ENCODE measurements at places on chromosomes 6 and 20. TPM values are rescaled to one million over a fixed set of nuclear protein-coding genes. Genes with fewer than 3 reads are reported as not detected.
A peak's percentile ranks its signal among the peaks of the same experiment; 100 is the strongest.

DNA sequence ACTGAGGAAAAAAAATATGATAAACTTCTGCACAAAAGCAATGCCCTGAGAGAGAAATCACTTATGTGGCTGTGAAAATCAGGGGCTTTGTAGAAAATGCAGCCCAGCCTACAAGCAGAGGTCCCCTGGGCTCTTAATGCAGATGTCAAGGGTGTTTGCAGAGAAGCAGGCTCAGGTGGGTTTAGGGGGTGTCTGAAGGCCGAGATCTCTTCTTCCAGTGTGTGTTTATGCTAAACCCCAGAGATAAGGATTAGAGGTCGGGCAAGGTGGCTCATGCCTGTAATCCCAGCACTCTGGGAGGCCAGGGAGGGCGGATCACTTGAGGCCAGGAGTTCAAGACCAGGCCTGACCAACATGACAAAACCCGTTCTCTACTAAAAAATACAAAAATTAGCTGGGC lies 78.5 kb downstream of the TMEM242 start:
- H3K27me3 ChIP-seq = peaks cover 2% of the 10 kb centered on the region
- H3K27ac ChIP-seq = no peak overlapping the region
- DNase-seq = no peak
- H3K4me1 ChIP-seq = peaks cover 10% of the 10 kb centered on the region
- H3K36me3 ChIP-seq = no peaks in the 10 kb centered on the region
- H3K4me3 ChIP-seq = no peak overlapping the region

The PCNA gene
- 41.5 TPM for total RNA-seq

The SMLR1 gene
- total RNA-seq = not detected

The BPIFA1 gene
- not detected for total RNA-seq

The PAK5 gene
- not detected for total RNA-seq

DNA sequence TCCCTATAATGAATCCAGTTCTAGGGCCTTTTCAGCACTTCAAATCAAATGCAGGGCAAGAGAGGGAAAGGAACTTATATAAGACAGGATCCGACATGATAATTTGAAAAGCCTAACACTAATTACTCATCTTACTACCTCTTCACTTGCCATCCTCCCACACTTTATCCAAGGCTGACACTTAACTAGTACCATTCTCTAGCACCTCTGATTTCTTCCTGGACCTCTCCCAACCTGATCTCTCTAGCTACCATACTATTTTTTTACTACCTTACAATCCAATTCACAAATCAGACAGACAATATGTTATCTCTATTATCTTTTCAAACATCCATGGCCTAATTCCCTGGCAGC lies 50.4 kb downstream of the BTBD9 start:
- DNase-seq = no peak
- no peak overlapping the region for H3K4me3 ChIP-seq
- peaks cover 32% of the 10 kb centered on the region for H3K36me3 ChIP-seq
- no peaks in the 10 kb centered on the region for H3K4me1 ChIP-seq

GRCh38 chr6:5279891-5280338 lies 18.6 kb downstream of the FARS2 start:
- peak; percentile 14 for DNase-seq
- no peaks in the 10 kb centered on the region for H3K4me1 ChIP-seq
- H3K27ac ChIP-seq = no peak overlapping the region
- H3K4me3 ChIP-seq = no peak overlapping the region

The HLA-G gene
- total RNA-seq = 1.6 TPM

The LINC00237 gene
- not detected for total RNA-seq

DNA sequence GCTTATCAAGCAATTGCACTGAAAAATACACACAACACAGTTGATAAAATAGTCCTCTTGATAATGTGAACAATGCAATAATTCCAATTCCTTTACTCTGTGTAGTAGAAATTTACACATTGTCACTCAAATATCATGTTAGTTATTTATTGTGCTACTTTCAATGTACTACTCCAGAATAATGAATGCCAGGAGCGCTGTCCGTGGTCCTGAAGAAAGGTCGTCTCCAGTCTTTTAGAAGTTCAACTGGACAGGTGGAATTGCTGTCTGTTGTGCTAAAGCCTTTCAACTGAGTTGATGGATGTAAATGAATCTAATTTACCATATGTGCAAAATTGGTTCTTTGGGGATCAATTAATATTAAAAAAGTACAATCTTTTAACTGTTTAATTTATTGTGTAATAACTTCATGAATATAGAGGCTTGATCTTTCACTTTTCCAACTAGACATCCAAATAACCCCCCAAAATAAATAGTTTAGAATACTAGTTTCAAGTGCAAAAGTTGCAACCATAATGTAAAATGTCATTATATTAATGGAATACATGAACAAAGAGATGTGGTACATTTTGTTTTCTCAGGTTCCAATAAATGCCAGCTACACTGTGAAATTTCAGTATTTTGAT lies 3.2 kb downstream of the GRIK2 start:
- no peaks in the 10 kb centered on the region for H3K36me3 ChIP-seq
- H3K27ac ChIP-seq = no peak overlapping the region
- peaks cover 22% of the 10 kb centered on the region for H3K27me3 ChIP-seq
- H3K4me3 ChIP-seq = no peak overlapping the region

The SLC24A3 gene
- total RNA-seq = 5.5 TPM

- no peaks in the 10 kb centered on the region for H3K27me3 ChIP-seq
- H3K4me3 ChIP-seq = no peak overlapping the region
- no peak for DNase-seq
- H3K36me3 ChIP-seq = no peaks in the 10 kb centered on the region
Measured at GRCh38 chr6:101630941-101631340, 237.4 kb downstream of the GRIK2 start.

The GSTA2 gene
- not detected for total RNA-seq

The ULBP3 gene
- total RNA-seq = 1.5 TPM

DNA sequence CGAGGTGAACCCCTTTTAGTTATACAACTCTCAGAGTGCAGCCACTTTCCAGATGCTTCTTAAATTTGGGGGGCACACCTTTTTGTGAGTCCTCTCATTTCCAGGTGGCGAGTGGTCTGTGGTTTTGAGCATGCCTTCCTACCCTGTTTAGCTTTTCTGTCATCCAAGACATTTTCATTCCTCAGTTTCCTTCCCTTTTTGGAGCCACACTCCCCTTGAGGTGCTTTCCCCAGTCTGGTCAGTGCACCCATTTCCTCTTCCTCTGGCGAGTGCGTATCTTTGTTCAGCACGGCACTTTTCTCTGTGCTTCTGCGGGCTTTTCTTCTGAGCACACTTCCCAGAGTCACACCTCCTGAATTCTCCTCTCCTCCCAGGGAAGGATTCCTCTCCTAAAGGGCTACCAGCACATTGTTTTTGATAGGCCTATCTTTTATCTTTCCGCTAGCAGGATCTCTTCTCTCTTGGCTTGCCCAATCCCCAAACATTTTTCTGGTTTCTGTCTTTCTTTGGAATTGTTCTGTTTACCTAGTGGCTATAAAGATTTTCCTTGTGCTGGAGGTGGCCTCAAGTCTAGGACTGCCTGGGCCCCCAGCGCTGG lies 1.4 kb downstream of the PHF20 start:
- peak overlapping the region; percentile 99 for H3K27ac ChIP-seq
- no peaks in the 10 kb centered on the region for H3K27me3 ChIP-seq
- peak; percentile 26 for DNase-seq
- peaks cover 59% of the 10 kb centered on the region for H3K4me1 ChIP-seq
- H3K36me3 ChIP-seq = peaks cover 6% of the 10 kb centered on the region

The HSPA1L gene
- 2.0 TPM for total RNA-seq

DNA sequence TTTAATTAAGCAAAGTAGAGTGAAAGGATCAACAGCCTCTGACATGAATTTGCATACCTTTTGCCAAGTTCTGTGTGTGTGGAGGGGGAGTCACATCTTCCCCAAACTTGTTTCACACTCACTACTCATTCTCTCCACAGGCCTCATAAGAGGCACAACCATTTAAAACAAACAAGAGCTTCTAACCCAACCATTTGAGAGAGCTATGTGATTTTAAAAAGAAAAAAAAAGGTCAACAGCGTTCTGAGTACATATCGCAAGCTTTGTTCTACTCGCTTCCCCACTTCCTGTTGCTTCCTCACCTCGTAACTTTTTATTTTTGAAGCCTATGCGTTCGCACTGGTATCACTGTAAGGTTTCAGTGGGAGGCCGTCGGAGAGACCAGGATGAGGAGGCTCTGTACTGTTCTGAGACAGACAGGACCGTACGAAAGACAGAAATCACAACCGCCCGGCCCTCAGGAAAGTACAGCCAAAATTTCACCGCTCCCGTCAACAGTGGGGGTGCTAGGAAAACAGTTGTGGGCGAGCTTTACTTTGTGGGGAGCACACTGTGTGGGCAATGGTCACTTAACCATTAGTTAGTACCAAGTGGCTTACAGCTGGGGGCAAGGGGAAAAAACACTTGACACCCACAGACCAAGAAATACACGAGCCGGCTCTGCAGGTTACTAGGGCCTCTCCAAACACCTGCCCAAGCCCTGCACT lies 61.3 kb downstream of the TRERF1 start:
- H3K36me3 ChIP-seq = no peaks in the 10 kb centered on the region
- H3K4me3 ChIP-seq = peak overlapping the region; percentile 7
- H3K27ac ChIP-seq = peak overlapping the region; percentile 89

The KHDC1 gene
- total RNA-seq = 4.1 TPM

DNA sequence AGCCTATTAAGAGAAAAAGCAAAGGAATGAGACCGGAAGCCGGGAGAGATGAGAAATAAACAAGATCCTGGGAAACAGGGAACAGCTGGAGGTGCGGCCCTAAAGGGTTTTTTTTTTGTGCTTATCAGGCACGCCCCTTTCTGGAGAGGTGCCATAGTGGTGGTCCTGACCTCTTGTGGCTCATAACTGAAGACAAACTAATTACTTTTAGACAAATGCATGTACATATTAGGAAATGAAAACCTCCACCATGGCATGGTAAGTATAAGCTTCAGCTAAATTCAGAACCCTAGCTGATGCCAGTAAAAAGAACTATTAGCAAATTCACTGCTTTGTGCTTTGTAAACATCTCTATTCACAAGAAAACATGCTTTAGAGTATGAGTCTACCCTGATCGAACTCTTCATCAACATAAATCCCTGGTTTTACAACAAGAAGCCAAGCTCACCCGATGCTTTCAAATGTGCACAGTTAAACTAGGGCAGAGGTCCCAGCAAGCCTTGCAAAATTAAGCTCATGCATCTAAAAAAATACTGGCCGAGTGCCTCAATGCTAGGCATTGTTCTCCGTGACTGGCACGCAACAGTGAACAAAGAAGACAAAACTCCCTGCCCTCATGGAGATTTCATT lies 96.4 kb upstream of the MRPS10 start:
- no peak overlapping the region for H3K4me3 ChIP-seq
- peaks cover 24% of the 10 kb centered on the region for H3K4me1 ChIP-seq
- H3K36me3 ChIP-seq = peaks cover 5% of the 10 kb centered on the region
- no peak for DNase-seq
- H3K27ac ChIP-seq = no peak overlapping the region

The NRM gene
- 8.7 TPM for total RNA-seq

DNA sequence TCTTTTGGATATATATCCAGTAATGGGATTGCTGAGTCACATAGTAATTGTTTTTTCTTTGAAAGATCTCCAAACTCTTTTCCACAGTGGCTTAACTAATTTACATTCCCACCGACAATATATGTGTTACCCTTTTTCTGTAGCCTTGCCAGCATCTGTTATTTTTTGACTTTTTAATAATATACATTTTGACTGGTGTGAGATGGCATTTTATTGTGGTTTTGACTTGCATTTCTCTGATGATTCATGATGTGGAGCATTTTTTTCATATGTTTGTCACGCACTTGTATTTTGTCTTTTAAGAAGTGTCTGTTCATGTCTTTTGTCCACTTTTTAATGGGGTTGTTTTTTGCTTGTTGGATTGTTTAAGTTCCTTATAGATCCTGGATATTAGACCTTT lies 58.9 kb upstream of the OPRM1 start:
- H3K4me1 ChIP-seq = no peaks in the 10 kb centered on the region
- no peak overlapping the region for H3K27ac ChIP-seq
- DNase-seq = no peak
- no peaks in the 10 kb centered on the region for H3K27me3 ChIP-seq

The RHAG gene
- not detected for total RNA-seq
